ENCODE measurements at places on chromosomes 2 and 18.

DNA sequence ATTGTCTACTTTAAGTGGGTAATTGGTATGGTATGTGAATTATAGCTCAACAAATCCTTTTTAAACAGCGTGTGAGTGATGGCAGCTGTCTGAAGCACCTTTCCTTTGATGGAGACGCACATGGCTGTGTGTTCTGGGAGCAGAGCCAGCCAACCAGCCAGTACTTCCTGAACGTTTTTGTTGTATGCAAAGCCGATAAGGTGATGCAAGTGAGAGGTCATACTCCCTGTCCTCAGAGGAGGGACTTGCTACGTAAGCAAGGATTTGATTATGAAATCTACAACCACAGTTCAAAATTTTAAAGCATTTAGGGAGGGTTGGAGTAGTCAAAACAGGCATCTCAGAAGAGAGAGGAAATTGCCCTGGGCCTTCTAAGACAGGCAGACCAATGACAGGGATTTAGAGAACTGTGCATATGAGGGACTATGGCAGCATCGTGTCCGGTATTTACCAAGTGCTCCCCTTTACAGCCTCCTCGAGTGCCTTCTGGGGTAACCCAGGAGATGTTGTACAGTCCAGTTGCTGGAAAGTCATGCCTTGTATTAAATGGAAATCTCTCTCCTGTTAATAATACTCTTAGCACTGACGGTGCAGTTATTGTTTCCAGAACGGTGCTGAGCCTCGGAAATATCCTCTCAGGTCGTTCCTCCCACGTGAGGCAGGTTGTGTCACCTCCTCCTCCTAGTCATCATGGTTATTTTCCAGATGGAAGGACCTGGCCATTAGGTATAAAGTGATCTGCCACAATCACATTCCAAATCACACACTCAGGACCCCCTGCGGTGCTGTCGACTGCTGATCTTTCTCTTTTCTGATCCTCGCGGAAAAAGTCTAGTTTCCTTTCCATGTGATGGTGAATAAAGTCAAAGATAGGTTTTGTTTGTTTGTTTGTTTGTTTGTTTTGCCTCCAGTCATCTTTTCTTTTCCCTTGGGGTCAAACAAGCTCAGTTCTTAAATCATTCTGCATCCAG is 28.4 kb downstream of the ARHGEF4 start:
- DNase-seq = no peak

DNA sequence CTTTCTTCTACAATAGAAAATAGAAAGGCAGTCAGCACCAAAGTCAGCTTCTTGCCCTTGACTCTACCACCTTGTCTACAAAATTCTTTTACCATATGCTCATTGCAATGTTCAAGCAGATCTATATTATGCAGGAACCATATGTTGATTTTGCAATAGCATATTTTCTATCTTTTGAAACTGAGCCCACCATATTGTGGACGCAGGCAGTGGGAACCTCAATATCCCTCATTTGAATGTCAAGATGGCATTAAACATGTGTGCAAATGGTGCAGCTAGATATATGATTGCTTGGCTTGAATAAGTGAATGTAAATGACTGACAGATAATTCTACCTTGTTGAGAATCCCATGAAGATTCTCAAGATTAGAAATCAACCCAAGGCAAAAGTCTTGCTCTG is 412.7 kb upstream of the FSHR start:
- DNase-seq = no peak

DNA sequence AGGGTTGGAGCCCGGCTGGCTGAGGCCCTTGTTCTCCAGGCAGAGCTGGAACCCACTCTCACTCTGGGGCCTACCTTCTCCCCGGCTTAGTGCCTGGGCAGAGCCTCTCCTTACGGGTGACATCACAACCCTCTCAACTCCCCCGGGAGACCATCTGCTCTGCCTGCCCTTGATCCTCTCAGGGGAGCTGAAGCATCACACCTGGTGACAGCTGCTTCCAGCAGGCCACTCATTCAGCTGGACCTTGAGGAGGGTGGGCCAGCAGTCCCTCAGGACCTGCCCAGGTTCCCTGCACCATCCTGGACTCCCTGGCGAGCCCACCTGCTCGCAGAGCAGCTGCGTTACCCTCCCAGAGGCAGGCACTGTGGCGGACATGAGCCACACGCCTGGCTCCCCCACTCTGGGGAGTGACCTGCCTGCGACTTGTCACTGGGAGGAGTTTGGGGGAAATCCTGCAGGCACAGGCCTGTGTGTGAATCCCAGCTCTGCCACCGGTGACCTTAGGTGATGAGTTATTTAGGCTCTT is 13.1 kb downstream of the HS6ST1 start:
- no peak for DNase-seq

DNA sequence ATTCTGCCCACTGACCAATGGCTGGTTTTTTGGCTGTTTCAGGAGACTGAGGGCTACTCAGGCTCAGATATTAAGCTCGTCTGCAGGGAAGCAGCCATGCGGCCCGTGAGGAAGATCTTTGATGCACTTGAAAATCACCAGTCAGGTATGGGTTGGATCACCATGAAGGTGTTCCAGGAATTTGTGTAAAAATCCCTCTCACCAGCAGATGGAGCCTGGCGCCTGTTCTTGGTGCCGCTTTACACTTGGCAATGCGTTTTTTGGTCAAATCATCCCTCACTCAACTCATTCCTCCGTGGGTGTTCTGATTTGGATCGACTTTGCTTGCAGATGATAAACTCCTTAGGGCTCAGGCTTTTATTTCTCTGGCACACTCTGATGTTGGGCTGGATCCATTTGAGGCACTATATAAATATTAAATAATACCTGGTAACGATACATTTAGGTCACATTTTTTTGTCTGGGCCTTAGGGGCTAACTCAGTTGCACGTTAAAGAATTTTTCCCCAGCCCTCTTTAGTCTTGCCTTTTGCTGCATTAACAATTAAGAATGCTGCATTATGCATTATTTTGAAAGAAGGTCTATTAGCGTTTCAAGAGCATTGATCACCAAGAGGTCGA is 50.0 kb downstream of the HDHD2 start:
- peak; percentile 22 for DNase-seq

GRCh38 chr2:239944694-239945551 is 80.2 kb downstream of the NDUFA10 start:
- DNase-seq = no peak

DNA sequence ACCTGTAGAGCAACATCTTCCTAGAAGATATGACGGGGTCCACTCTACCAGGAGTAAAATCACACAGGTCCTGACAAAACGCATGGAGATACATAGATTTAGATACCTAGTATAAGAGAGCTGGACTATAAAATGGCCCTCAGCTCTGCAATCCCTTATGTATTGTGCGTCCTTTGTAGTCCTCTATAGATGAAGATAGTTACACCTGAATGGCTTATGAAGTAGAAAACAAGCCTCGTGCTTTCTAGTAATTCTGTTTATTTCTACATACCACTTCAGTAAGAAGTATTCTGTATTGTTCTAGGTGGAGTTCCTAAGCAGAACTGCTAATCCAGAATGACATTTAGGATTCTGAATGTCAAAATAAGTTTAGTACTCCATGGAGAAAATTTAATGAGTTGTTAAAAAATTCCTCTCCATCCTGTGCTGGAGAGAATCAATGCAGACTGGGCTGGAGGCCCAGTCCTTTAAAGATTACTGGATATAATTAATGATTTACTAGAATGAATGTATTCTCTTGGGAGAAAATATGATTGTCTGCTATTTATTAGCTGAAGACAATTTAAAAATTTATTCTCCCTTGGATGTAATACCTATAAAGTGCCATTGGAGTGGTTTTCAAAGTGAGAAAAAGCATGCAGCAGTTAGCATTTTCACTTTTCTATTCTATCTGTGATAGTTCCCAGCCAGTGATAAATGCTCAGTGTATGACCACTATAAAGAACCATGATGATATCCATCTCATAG is 147.3 kb upstream of the UNC80 start:
- no peak for DNase-seq

GRCh38 chr2:176127774-176128072 is 1.8 kb upstream of the HOXD8 start:
- no peak for DNase-seq

- no peak for DNase-seq
These were observed 26.8 kb upstream of the SP3 start for GRCh38 chr2:173991856-173992588.

- no peak for DNase-seq
These were observed 190.2 kb upstream of the LYPD1 start for GRCh38 chr2:132860220-132860619.

DNA sequence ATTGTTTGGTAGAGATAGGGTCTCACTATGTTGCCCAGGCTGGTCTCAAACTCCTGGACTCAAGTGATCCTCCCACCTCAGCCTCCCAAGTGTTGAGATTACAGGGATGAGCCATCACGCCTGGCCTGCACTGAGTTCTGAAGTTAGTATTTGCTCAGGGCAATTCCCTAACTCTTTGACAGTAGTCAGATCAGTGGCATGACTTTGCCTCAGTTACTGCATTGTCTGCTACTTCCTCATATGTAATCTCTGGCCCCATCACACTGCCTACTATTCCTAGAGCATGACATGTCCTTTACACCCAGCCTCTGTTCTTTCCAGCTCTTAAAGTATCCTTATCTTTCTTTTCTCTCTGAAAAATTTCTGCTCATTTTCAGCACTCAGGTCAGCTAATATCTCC is 193.5 kb downstream of the LDLRAD4 start:
- DNase-seq = no peak

DNA sequence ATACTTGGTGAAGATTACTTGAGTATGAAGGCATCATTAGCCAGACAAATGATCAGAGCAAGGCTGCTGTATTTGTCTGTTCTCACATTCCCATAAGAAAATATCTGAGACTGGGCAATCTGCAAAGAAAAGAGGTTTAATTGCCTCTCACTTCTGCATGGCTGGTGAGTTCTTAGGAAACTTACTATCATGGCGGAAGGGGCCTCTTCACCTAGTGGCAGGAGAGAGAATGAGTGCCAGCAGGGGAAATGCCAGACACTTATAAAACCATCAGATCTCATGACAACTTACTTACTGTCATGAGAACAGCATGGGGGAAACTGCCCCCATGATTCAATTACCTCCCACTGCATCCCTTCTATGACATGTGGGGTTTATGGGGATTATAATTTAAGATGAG is 452.3 kb downstream of the GALR1 start:
- no peak for DNase-seq

- DNase-seq = no peak
These were observed 1.7 kb downstream of the HOXD8 start for GRCh38 chr2:176130957-176131847.

GRCh38 chr2:158546412-158547144 is 89.8 kb downstream of the PKP4 start:
- DNase-seq = no peak

GRCh38 chr2:20448246-20448976 is 1.5 kb downstream of the RHOB start:
- no peak for DNase-seq

DNA sequence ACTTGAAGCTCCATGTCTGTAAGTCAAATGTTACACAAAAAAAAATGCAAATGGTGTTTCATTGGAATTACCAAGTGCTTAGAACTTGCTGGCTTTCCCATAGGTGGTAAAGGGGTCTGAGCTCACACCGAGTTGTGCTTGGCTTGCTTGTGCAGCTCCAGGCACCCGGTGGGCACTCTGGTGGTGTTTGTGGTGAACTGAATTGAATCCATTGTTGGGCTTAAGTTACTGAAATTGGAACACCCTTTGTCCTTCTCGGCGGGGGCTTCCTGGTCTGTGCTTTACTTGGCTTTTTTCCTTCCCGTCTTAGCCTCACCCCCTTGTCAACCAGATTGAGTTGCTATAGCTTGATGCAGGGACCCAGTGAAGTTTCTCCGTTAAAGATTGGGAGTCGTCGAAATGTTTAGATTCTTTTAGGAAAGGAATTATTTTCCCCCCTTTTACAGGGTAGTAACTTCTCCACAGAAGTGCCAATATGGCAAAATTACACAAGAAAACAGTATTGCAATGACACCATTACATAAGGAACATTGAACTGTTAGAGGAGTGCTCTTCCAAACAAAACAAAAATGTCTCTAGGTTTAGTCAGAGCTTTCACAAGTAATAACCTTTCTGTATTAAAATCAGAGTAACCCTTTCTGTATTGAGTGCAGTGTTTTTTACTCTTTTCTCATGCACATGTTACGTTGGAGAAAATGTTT is 97.9 kb upstream of the IL1R2 start:
- no peak for DNase-seq

DNA sequence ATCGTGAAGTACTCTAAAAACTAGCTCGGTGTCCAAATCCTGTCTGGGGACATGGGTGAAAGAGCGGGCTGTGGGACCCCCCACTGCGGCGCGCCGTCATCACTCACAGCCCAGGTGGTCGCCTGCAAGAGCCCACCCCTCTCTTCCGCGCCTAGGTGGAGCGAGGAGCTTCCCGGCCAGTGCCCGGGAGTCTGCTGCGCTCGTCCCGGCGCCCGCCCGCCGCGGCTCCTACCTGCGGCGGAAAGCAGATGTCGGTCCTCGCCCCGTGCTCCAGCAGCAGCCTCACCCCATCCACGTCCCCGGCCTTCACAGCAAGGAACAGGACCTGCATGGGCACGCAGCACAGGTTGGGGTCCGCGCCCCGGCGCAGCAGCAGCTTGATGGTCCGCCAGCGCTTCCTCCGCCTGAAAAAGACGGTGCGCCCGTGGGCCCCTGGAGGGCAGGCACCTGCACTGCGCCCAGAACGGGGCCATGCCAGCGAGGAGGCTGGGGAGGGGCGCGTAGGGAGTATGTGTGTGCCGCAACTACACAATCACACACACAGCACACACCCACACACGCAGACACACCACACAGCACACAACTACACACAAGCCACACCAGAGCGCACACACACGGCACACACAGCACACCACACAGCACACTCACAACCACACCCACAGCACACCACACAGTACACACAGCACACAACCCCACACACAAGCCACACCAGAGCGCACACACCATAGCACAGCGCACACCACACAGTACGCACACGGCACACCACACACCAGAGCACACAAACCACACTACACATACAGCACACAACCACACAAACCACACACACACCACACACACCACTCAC is 37.4 kb downstream of the ANKMY1 start:
- no peak for DNase-seq

DNA sequence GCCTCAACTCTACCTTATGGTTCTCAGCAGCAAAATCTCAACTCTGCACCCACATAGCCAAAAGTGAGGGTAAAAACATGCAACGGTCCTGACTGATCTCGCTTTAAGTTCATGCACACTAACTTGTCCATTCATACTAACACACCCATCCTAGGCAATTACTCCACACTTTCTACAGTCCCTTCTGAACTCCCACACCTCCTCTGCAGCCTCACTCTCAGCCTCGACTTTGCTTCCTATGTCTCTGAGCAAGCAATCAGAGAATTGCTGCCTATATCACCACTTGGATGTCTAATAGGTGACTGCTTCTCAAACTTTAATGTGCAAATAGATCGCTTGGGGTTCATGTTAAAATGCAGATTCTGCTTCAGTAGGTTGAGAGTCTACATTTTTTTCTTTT is 7.8 kb upstream of the TMBIM1 start:
- DNase-seq = no peak

Measured in stimulated activated CD4-positive, alpha-beta T cell treated with anti-CD3 and anti-CD28 coated beads, Interleukin-12 subunit alpha, Interleukin-12 subunit beta, amount 100 ng/mL, for 24 hours (primary cell).